HFFc6 (cell line): ENCODE measurements at places on chromosomes 12 and 14. TPM values are rescaled to one million over a fixed set of nuclear protein-coding genes. Genes with fewer than 3 reads are reported as not detected.

NTS gene
- not detected in 3 replicates for total RNA-seq

DNA sequence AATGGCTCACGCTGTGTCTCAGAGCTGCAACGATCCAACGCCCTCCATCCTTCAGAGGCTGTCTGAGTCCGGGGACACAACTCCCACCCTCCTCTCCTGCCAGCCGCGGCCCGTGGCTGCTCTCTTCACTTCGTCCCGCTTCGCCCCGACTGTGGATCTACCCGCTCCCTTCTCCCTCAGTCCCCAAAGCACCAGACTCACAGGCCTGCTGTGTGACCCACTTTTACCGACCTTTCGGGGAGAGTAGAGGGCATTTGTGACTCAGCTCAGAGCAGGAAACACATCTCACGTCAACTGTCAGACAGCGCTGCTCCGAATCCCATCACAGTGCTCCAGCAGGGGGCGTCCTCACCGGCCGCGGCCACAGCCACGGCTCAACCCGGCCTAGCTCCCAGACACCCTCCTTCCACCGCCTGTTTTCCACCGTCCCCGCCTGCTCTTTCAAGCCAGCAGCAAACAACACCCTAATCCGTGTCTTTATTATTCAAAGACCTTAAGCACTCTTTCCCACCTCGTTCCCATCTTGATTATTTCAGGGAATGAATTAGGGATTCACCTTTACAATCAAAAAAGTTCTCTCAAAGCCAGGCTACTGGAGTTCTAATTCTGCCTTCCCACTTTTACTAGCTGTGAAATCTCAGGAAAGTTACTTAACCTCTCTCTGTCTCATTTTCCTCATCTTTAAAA is 5.0 kb upstream of the AQP2 start:
- peak; percentile 68 for DNase-seq

SLC5A8 gene
- total RNA-seq: not detected in 3 replicates

WSCD2 gene
- not detected in 3 replicates for total RNA-seq

GRCh38 chr12:89731089-89731488 is 22.5 kb upstream of the ATP2B1 start:
- peak; percentile 21 for DNase-seq

GRCh38 chr14:77844802-77845201 is 44.9 kb downstream of the ADCK1 start:
- no peak for DNase-seq

DNA sequence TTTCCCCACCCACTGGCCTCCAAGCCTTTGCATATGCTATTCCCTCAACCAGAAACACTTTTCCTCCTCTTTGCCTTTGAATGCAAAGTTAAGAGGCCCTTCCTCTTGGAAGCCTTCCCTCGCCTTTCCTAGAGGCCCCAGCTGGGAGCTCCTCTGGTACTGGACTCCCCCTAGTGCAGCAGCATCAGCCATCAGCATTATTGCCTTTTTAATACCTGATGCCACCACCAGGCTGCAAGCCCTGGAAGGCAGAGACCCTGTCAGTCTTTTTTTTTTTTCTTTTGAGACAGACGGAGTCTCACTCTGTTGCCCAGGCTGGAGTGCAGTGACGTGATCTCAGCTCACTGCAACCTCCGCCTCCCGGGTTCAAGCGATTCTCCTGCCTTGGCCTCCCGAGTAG is 19.1 kb upstream of the PLA2G1B start:
- no peak for DNase-seq

CCDC92 gene
- 46.5 to 52.1 TPM (median 52.1 TPM) in 3 replicates for total RNA-seq

DNA sequence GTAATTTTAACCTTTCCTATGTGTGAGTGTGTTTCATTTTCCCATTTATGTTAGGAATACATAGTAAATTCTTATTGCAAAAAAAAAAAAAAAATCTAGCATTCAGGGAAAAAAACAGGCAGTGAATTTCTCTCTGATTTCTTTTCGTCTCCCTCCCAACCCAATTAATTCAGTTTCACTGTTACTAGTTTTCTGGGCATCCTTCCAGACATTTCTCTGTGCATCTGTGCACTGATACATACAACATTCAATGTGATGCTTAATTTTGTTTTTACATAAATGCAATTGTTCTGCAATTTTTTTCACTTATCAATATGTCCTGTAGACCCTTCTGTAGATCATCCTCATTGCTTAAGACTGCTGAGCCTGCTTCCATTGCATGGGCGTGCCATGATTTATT is 694.3 kb upstream of the TBX3 start:
- no peak for DNase-seq

TRHDE gene
- 78.0 to 106 TPM (median 78.9 TPM) in 3 replicates for total RNA-seq

- peak; percentile 60 for DNase-seq
Measured at GRCh38 chr12:11885261-11886038, 185.3 kb upstream of the BCL2L14 start.

- peak; percentile 71 for DNase-seq
Measured at GRCh38 chr14:39368261-39368959, 63.8 kb downstream of the FBXO33 start.

DNA sequence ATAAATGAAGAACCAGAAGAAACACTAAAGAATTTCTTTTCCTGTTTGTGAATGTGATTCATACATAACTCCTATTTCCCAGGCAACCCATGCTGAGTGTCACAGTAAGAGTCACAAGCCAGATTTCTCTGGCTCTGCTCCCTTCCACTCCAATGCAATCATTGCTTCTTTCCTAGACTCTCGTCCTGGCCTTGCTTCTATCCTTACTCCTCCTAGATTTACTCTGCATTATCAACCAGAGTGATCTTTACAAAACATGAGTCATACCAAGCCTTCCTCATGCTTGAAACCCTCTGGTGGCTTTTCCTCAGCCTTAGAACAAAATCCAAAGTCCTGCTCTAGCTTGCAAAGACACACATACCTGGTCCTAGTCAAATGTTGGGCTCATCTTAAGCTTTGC is 13.3 kb downstream of the IL22 start:
- peak; percentile 96 for DNase-seq

OR4E2 gene
- not detected in 3 replicates for total RNA-seq

GRCh38 chr12:50918584-50919316 is 33.6 kb upstream of the HIGD1C start:
- no peak for DNase-seq

IL31 gene
- not detected in 3 replicates for total RNA-seq

DNA sequence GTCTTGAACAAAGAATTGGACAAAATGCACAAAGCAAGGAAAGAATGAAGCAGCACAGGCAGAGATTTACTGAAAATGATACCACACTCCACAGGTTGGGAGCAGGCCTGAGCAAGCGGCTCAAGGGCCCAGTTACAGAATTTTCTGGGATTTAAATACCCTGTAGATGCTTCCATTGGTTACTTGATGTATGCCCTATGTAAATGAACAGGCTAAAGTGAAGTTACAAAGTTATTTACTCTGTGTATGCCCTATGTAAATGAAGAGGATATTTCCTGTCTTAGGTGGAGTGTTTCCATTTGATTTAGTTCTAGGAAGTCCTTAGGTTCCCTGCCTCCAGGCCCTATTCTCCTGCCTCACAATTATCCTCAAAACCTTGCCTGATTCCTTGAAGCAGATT is 36.6 kb downstream of the TMX1 start:
- DNase-seq: no peak

GRCh38 chr14:80215756-80216581 is 4.7 kb upstream of the DIO2 start:
- DNase-seq: no peak

DNA sequence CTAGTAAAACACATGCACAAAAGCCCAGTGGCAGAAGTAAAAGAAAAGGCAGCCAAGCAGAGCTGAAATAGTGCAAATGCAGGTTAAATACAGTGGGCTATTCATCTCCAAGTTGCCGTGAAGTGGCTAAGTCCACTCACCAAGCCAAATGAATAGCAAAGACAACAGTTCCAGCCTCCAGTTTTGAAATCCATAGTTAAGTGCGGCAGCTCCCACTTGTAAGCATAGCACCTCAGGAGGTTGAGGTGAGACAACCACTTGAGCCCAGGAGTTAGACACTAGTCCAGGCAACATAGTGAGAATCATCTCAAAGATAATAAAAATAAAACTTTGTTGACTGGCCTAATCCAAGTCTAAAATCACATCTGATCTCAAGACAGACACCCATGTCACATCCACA is 9.8 kb upstream of the PHLDA1 start:
- DNase-seq: no peak

DNA sequence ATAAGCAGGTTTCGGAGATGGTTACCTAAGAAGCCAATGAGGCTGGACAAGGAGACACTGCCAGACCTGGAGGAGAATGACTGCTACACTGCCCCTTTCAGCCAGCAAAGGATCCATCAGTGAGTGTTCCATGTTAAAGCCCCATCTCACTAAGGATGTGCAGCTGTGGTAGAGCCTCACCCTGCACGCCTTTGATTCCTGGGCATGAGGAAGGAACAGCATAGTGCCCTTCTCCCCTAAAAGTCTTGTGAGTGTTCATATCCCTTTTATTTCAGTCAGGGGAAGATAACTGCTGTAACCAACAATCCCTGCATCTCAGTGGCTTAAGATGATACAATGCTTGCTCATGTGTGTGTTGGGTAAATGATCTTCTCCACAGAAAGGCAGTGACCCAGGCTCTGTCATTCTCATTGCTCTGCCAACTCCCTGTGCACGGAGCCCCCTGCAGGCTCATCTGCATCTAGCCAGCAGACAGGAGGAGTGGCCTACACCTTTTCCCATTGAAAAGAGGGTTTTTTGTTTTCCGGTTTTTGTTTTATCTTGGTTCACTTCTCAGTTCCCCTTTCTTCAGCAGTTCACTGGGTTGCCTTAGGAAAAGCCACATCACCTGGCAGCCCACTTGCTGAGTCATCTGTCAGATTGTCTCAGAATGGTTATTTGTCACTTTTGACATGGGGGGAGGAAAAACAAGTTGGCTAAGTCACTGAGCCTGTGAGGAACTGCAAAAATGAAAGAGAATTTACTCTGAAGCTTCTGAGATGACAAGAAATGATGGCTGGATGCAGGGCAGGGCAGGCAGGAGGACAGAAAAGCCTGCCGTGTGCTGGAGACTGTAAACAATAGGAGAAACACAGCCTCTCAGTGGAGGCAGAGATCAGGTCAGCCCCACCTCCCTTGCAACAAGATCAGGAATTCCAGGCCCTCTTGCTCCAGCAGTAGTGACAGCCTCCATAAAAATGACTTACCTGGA is 193.3 kb downstream of the ANO4 start:
- peak; percentile 23 for DNase-seq

DNA sequence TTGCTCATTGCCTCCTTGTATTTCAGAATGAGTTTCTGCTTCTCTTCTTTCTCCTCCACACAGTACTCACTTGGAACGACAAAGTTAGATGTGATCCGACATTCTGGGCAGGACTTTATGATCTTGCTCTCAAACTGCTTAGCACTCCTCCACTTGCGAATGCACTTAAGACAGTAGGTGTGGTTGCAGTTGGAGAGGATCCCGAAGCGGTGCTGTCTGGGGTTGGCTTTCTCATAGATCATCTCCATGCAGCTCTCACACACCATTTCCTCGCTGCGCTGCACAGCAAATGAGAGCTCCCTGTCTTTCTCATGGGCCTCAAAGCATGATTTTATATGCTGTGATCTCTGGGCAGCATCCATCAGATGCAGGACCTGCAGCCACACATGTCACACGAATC is 245.7 kb downstream of the C12orf50 start:
- no peak for DNase-seq

- DNase-seq: no peak
Measured at GRCh38 chr12:45839917-45840316, 110.4 kb downstream of the ARID2 start.

DNA sequence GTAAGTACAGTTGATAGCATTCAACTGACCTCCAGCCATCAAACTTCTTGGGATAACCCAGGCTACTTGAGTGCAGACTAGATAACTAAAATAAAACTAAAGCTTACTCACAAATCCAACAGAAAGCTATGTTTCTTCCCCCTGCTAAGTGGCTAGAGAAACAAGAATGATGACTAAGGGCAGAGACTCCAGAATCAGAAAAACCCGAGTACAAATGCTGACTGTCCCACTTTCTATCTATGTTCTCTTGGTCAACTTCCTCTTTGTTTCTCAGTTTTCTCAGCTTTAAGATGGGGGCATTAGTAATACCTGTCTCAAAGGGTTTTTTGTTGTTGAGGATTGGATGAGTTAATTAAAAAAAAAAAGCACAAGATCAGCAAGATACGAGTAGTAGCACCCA is 6.1 kb upstream of the NUAK1 start:
- peak; percentile 60 for DNase-seq

- DNase-seq: no peak
Measured at GRCh38 chr14:104845834-104846441, 19.1 kb upstream of the CEP170B start.

DNA sequence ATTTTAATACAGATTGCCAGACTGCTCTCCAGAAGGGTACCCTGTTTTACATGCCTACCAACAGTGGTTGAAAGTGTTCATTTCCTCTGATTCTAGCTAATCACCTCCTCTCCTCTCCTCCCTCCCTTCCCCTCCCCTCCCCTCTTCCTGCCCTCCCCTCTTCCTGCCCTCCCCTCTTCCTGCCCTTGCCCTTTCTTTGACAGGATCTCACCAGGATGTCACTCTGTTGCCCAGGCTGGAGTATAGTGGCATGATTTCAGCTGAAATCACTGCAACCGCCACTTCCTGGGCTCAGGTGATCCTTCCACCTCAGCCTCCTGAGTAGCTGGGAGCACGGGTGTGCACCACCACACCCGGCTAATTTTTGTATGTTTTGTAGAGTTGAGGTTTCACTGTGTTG is 24.7 kb downstream of the APAF1 start:
- no peak for DNase-seq

GON7 gene
- total RNA-seq: 9.6 to 11.2 TPM (median 9.6 TPM) in 3 replicates
